ENCODE measurements at places on chromosomes 2 and 18. TPM values are rescaled to one million over a fixed set of nuclear protein-coding genes. Genes with fewer than 3 reads are reported as not detected.

OTOS gene
- total RNA-seq: not detected

AKAIN1 gene
- not detected for total RNA-seq

ECEL1 gene
- total RNA-seq: 0.54 TPM

VIT gene
- total RNA-seq: not detected

CRYGC gene
- total RNA-seq: not detected

EPB41L3 gene
- total RNA-seq: 19.2 TPM

GRCh38 chr18:65934874-65935273, 184.1 kb downstream of the CDH7 start:
- DNase-seq: no peak
- no peak overlapping the region for H3K4me3 ChIP-seq
- H3K27me3 ChIP-seq: no peaks in the 10 kb centered on the region
- no peaks in the 10 kb centered on the region for H3K4me1 ChIP-seq
- H3K36me3 ChIP-seq: no peaks in the 10 kb centered on the region

GRCh38 chr2:72793798-72794440, 31.9 kb downstream of the EXOC6B start:
- no peaks in the 10 kb centered on the region for H3K27me3 ChIP-seq
- peak overlapping the region; percentile 24 for H3K27ac ChIP-seq
- peak; percentile 50 for DNase-seq

DNA sequence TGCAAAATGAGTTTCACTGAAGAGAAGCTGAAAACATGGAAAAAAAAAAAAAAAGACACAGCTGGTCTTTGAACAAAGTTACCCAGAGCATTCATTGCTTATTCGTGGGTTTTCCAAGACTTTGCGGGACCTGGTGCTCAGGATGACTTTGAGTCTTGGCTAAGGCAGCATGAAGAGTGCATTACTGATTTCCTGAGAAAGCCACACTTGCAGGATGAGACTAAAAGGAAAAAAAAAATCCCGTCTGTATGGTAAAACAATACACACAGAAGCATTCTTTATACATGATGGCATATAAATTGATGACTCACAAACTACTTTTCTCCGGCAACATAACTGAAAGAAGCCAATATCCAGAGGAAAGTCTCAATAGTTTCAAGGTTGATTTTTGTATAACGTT, 195.4 kb downstream of the SPP2 start:
- DNase-seq: peak; percentile 92
- no peaks in the 10 kb centered on the region for H3K27me3 ChIP-seq
- H3K4me3 ChIP-seq: peak overlapping the region; percentile 27
- H3K4me1 ChIP-seq: peaks cover 71% of the 10 kb centered on the region
- H3K27ac ChIP-seq: peak overlapping the region; percentile 67

GRCh38 chr18:70417847-70418246, 129.0 kb downstream of the SOCS6 start:
- peaks cover 48% of the 10 kb centered on the region for H3K4me1 ChIP-seq
- no peak for DNase-seq
- no peaks in the 10 kb centered on the region for H3K27me3 ChIP-seq
- H3K27ac ChIP-seq: peak overlapping the region; percentile 96
- no peaks in the 10 kb centered on the region for H3K36me3 ChIP-seq

- H3K27me3 ChIP-seq: no peaks in the 10 kb centered on the region
- H3K4me1 ChIP-seq: no peaks in the 10 kb centered on the region
- DNase-seq: no peak
- H3K27ac ChIP-seq: no peak overlapping the region
- no peaks in the 10 kb centered on the region for H3K36me3 ChIP-seq
These were observed 149.7 kb downstream of the LDLRAD4 start for GRCh38 chr18:13368080-13368813.

DNA sequence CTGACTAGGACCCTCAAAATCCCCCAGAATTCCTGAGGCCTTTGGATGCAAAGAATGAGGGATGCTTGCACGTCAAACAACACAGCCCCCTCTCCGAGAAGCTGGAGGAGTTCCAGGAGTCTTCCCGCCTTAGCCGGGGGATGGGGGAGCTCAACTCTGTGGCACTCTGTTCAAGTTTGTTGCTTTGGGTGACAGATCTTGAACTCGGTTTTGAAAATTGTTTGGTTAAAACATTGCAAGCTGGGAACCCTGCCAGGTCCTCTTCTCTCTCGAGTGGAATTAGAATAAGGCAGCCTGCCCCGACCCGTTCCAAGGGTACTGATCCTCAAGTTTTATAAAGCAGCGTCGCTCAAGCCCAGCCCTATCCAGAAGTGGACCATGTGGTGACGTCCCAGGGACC, 244.1 kb downstream of the LOXHD1 start:
- no peak overlapping the region for H3K4me3 ChIP-seq
- no peaks in the 10 kb centered on the region for H3K36me3 ChIP-seq
- DNase-seq: no peak
- peaks cover 13% of the 10 kb centered on the region for H3K27me3 ChIP-seq

- H3K27me3 ChIP-seq: peaks cover 45% of the 10 kb centered on the region
- DNase-seq: no peak
- no peak overlapping the region for H3K4me3 ChIP-seq
- H3K27ac ChIP-seq: no peak overlapping the region
- H3K4me1 ChIP-seq: peaks cover 5% of the 10 kb centered on the region
- no peaks in the 10 kb centered on the region for H3K36me3 ChIP-seq
These were observed 83.0 kb upstream of the CTDP1 start for GRCh38 chr18:79596446-79597175.

DNA sequence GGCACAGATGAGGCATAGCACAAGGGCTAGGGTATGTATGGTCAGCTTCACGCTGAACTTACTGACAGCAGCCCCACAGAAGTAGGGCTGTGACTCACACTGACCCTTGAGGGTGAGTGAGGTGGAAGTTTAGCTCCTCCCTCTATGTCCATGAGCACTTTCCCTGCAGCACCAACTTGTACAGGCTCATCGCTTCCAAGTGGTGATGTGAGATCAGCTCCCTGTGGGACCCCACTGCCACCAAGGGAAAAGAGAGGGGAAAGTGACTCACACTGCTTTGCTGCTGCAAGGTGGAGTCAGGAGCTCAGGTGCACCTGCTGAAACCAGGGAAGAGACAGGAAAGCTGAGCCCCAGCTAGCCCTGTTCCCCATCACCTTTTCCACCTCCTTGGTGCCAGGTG, 91.5 kb downstream of the TEX51 start:
- H3K36me3 ChIP-seq: no peaks in the 10 kb centered on the region
- peaks cover 44% of the 10 kb centered on the region for H3K27me3 ChIP-seq
- DNase-seq: no peak
- no peak overlapping the region for H3K4me3 ChIP-seq
- no peak overlapping the region for H3K27ac ChIP-seq

DNA sequence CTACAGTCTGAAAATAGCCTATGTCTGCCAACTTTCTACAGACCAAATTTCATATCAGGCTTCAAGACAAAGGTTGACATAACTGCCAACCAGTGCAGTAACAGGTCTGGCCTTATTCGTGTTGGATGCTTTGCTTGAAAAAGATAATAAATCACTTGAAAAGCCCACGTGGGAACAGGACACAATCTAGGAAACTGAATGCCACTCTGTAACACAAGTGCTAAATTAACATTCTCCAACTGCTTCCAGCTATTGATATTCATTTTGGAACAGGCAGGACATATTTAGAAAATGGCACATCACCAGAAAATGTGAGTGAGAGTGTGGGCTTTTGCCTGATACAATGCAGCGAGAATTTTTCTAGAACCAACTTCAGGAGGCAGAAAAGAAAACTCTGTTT, 165.9 kb upstream of the CCDC150 start:
- DNase-seq: no peak
- no peak overlapping the region for H3K27ac ChIP-seq
- H3K27me3 ChIP-seq: no peaks in the 10 kb centered on the region
- H3K4me3 ChIP-seq: no peak overlapping the region

- peak overlapping the region; percentile 65 for H3K27ac ChIP-seq
- peak overlapping the region; percentile 96 for H3K4me3 ChIP-seq
- no peaks in the 10 kb centered on the region for H3K27me3 ChIP-seq
- H3K4me1 ChIP-seq: peaks cover 11% of the 10 kb centered on the region
- peak; percentile 50 for DNase-seq
These were observed 1.0 kb upstream of the MAP4K4 start for GRCh38 chr2:101696272-101697123.

DNA sequence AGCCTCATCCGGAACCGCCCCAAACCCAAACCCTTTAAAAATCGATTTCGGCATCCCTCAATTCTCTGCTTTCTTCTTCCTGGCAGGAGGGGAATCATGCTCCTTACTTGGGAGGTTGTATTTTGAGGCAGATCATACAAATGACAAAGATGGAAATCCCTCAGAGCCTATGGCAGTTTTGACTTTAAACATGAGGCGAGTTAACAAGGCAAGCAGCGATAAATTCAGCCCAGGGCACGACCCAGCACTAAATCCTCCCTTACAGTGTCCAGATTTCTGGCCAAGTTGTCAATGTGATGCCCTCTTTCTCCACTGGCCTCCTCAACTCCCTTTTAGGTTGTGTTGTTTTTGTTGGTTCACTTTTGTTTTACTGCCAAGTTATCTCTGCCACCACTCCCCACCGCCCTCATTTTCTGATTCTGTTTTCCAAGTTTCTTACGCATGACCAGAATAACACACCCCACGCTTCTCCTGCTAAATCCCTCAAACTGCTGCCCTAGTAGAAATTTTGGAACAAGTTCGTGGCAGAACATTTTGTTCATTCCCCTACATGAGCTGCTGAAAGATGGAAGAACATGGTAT, 68.3 kb downstream of the CTAGE1 start:
- H3K4me1 ChIP-seq: peaks cover 51% of the 10 kb centered on the region
- H3K4me3 ChIP-seq: peak overlapping the region; percentile 69
- peak; percentile 27 for DNase-seq
- peak overlapping the region; percentile 76 for H3K27ac ChIP-seq
- H3K27me3 ChIP-seq: 0 out of 2 replicates have a peak, but pooled peaks cover 3% of the 10 kb centered on the region

GRCh38 chr18:50313031-50313607, 25.6 kb upstream of the CXXC1 start:
- no peaks in the 10 kb centered on the region for H3K4me1 ChIP-seq
- peak; percentile 18 for DNase-seq
- no peak overlapping the region for H3K27ac ChIP-seq

DNA sequence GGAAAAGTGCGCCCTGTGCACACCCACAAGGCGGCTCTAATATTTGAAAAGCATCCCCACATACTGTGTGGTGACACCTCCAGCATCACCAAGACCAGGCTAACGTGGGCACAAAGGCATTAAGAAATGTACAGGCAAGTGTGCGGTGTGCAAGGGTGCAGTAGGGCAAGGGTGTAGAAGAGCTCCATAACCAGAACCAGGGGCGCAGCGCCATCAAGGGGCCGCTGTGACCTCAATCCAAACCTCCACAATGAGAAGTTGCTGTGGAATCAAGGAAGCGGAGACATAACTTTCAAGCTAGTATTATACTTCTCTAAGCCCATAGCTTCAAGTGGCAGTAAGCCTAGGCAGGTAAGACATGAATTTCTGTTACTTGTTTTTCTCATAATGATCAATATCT, 13.0 kb downstream of the L3MBTL4 start:
- DNase-seq: no peak
- no peaks in the 10 kb centered on the region for H3K4me1 ChIP-seq
- no peaks in the 10 kb centered on the region for H3K27me3 ChIP-seq
- no peak overlapping the region for H3K27ac ChIP-seq
- no peaks in the 10 kb centered on the region for H3K36me3 ChIP-seq

GRCh38 chr18:73244401-73244800, 376.6 kb upstream of the NETO1 start:
- no peak overlapping the region for H3K27ac ChIP-seq
- H3K4me3 ChIP-seq: no peak overlapping the region
- no peaks in the 10 kb centered on the region for H3K36me3 ChIP-seq
- no peak for DNase-seq
- H3K27me3 ChIP-seq: no peaks in the 10 kb centered on the region

GRCh38 chr2:127401757-127402695, 14.3 kb upstream of the MAP3K2 start:
- H3K27ac ChIP-seq: no peak overlapping the region
- H3K36me3 ChIP-seq: no peaks in the 10 kb centered on the region
- peaks cover 31% of the 10 kb centered on the region for H3K4me1 ChIP-seq
- peak; percentile 39 for DNase-seq
- no peak overlapping the region for H3K4me3 ChIP-seq
- H3K27me3 ChIP-seq: no peaks in the 10 kb centered on the region

DNA sequence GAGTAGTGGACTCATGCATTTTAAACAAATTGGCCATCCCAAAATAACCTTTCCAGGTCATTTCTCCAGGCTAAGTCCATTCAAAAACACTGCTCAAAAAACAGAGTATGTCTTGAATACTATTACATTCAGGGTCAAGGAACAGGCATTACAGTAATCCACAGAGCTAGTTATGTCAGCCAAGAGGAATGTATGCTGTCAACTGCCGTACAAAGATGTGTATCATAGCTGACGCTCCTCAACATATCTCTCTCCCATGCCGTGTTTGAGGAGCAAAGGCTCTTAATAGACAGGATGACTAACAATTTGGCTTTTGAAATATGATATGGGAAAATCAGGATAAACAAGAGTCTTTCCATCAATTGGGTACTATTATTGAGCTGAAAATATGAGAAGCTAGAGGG, 68.8 kb upstream of the KCTD1 start:
- 0 out of 2 replicates have a peak, but pooled peaks cover 10% of the 10 kb centered on the region for H3K27me3 ChIP-seq
- peak overlapping the region; percentile 17 for H3K27ac ChIP-seq
- no peaks in the 10 kb centered on the region for H3K36me3 ChIP-seq
- no peak overlapping the region for H3K4me3 ChIP-seq

DNA sequence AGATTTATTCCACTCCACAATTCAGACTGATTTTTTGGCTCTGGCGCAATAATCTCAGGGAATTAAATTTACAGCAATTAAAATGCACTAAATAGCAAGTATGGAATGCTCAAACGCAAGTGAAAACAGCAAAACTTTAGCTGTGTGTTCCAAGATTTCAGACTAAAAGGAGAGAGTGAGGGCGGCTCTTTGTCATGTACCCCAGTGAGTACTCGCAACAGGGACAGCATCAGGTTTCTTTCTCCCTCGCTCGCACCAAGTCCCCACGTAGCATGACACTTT, 1.1 kb downstream of the ROCK2 start:
- H3K36me3 ChIP-seq: no peaks in the 10 kb centered on the region
- H3K27me3 ChIP-seq: no peaks in the 10 kb centered on the region
- peak; percentile 55 for DNase-seq
- H3K4me3 ChIP-seq: peak overlapping the region; percentile 94
- H3K27ac ChIP-seq: peak overlapping the region; percentile 95

DNA sequence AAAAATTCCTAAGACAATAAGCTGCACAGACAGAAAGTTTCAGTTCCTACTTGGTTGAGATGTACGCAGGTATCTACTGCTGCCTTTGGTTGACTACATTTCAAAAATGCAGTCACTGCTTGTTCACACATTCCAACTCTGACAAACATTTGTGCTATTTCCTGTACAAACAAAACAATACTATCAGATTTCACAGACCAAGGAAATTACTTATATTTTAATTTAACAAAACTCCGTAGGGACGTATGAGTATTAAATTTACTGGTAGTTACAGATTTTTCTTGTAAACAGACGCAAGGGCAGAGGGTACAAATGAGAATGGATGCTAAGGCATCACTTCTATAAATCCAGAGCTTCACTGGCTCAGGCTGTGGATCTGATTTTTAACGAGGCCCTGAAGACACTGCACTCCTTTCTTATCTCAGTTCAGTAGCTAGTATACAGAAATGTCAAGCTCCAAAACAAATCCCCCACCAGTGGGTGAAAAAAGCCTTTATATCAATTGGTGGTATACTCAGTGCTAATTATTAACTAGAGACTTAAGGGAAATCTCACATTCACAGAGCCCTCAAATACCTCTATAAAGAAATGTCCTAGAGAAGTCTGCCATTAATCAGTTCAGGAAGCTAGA, 31.7 kb upstream of the TTC32 start:
- peak overlapping the region; percentile 42 for H3K4me3 ChIP-seq
- peak overlapping the region; percentile 58 for H3K27ac ChIP-seq
- peaks cover 16% of the 10 kb centered on the region for H3K36me3 ChIP-seq
